Cardiac muscle cell (in vitro differentiated cells and primary cell): ENCODE measurements at places on chromosomes 6 and 20. TPM values are rescaled to one million over a fixed set of nuclear protein-coding genes. Genes with fewer than 3 reads are reported as not detected.

MROH8 gene
- 5.8 and 7.8 TPM in 2 replicates for total RNA-seq

SLA2 gene
- 0.11 and 0.21 TPM in 2 replicates for total RNA-seq

EDN1 gene
- 0.32 and 0.86 TPM in 2 replicates for total RNA-seq

SYCP2 gene
- 0.14 TPM in 1 of 2 replicates, not detected in the other for total RNA-seq

DNA sequence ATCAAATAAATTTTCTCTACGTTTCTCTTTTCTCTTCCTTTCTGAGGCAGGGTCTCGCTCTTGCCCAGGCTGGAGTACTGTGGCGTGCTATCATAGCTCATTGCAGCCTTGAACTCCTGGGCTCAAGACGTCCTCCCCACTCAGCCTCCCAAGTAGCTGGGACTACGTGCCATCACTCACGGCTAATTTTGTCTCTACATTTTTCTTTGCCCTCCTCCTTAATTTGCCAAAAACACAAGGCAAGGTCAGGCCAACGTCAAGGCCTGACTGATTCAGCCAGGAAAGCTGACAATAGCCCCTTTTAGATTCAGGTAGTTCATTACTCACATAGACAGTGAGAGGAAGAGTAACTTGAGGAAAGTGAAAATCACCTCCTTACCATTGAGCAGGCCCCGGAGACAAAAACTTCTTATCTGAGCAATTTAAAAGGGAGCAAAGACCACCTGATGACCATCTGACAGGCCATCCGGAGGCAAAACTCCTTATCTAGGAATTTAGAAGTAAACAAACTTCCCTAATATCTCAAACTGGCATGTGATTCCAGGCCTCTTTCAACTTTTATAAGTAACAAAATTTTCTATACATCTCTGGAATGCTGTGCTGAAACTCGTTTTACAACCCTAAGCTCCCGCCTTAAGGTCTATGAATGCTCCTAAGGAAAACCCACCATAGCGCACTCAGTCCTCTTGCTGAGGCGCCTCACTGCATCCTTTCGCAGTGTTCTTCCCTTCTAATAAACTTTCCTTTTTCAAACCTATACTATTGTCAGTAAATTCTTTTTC lies 42.1 kb upstream of the SRPK1 start:
- H3K27me3 ChIP-seq, result no peaks in the 10 kb centered on the region
- no peak overlapping the region for H3K4me3 ChIP-seq
- DNase-seq, result no peak
- H3K27ac ChIP-seq, result no peak overlapping the region
- no peaks in the 10 kb centered on the region for H3K36me3 ChIP-seq
- no peaks in the 10 kb centered on the region for H3K4me1 ChIP-seq

GRCh38 chr20:8946036-8946940 lies 122.6 kb upstream of the PLCB4 start:
- H3K27ac ChIP-seq, result peak overlapping the region; percentile 63
- no peak overlapping the region for H3K4me3 ChIP-seq
- H3K4me1 ChIP-seq, result peaks cover 25% of the 10 kb centered on the region
- DNase-seq, result no peak

- peak; percentile 72 for DNase-seq
- no peak overlapping the region for H3K27ac ChIP-seq
- no peak overlapping the region for H3K4me3 ChIP-seq
- peaks cover 35% of the 10 kb centered on the region for H3K27me3 ChIP-seq
Measured at GRCh38 chr6:11050731-11051130, 6.6 kb upstream of the ELOVL2 start.

- H3K27me3 ChIP-seq, result no peaks in the 10 kb centered on the region
- no peaks in the 10 kb centered on the region for H3K4me1 ChIP-seq
- no peak for DNase-seq
- H3K27ac ChIP-seq, result no peak overlapping the region
- H3K36me3 ChIP-seq, result no peaks in the 10 kb centered on the region
- no peak overlapping the region for H3K4me3 ChIP-seq
Measured at GRCh38 chr20:39631557-39631956, 669.4 kb downstream of the DHX35 start.

DNA sequence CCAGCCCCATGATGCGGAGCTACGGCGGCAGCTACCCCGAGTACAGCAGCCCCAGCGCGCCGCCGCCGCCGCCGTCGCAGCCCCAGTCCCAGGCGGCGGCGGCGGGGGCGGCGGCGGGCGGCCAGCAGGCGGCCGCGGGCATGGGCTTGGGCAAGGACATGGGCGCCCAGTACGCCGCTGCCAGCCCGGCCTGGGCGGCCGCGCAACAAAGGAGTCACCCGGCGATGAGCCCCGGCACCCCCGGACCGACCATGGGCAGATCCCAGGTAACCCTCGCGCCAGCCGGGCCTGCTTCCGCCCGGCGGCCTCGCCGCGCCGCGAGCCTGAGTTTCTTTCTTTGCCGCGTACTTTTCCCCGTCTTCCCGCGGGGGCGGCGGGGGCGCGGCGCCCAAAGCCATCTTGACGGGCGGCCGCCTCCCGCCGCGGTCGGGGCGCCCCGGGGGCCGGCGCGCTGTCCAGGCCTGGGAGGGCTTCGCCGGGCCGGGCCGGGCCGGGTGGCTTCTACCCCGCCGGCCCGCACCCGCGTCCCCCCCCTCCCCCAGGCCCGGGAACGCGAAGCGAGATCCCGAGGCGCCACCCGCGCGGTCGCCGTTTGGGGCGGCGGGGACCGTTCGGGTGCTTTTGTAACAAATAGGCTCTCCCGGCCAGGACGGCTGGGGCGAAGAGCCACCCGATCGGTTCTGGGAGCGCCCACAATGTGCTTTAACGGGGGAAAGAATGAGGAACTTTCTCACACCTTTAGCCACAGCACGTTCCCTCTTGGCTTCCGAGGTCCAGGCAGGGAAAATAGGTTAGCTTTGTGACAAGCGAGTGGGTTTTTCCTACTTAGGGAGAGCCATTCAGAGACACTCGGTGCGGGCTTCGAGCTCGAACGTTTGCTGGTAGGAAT lies 2.3 kb downstream of the ARID1B start:
- H3K27me3 ChIP-seq, result no peaks in the 10 kb centered on the region
- no peaks in the 10 kb centered on the region for H3K36me3 ChIP-seq
- no peak for DNase-seq
- peaks cover 46% of the 10 kb centered on the region for H3K4me1 ChIP-seq

GRCh38 chr6:51459958-51460357 lies 627.5 kb downstream of the PKHD1 start:
- H3K27me3 ChIP-seq, result no peaks in the 10 kb centered on the region

GRCh38 chr6:28340310-28341095 lies 4.6 kb upstream of the ZSCAN31 start:
- no peaks in the 10 kb centered on the region for H3K36me3 ChIP-seq
- H3K27me3 ChIP-seq, result peaks cover 3% of the 10 kb centered on the region
- H3K4me1 ChIP-seq, result peaks cover 5% of the 10 kb centered on the region
- no peak overlapping the region for H3K4me3 ChIP-seq
- H3K27ac ChIP-seq, result no peak overlapping the region

- no peaks in the 10 kb centered on the region for H3K36me3 ChIP-seq
- H3K27me3 ChIP-seq, result no peaks in the 10 kb centered on the region
- no peak for DNase-seq
Measured at GRCh38 chr20:50772420-50773185, 22.3 kb upstream of the BCAS4 start.

- no peak for DNase-seq
- H3K27me3 ChIP-seq, result no peaks in the 10 kb centered on the region
- peaks cover 39% of the 10 kb centered on the region for H3K36me3 ChIP-seq
- H3K4me1 ChIP-seq, result no peaks in the 10 kb centered on the region
- no peak overlapping the region for H3K4me3 ChIP-seq
- no peak overlapping the region for H3K27ac ChIP-seq
Measured at GRCh38 chr6:160039441-160039840, 70.6 kb downstream of the IGF2R start.

DNA sequence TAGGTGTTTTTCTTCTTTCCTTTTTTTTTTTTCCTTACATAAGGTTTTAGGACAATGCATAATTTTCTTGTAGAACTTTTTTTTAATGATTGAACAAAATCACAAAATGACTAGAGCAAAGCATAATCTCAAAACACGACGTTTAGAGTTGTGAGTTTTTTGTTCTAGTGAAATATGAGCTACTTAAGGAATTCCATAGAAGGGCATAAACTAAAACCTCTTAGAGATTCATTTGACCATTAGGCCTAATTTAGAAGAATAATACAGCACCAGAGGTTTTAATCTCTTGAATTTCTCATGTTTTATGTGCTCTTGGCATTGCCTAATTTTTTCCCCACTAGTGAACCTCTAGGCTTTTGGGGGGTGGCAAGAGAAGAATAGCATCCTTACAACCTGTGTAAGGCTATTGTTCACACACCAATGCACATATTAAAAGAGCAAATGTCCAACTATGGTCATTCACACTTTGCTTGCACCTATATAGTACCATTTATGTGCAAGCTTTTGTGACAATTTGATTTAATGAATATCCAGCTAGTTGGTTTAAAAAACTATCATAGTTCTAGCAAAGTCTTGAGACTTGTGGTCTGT lies 44.6 kb downstream of the HMGN3 start:
- no peak overlapping the region for H3K4me3 ChIP-seq
- no peaks in the 10 kb centered on the region for H3K36me3 ChIP-seq
- no peak for DNase-seq
- no peaks in the 10 kb centered on the region for H3K27me3 ChIP-seq
- no peak overlapping the region for H3K27ac ChIP-seq

GRCh38 chr6:24907919-24908649 lies 27.7 kb downstream of the RIPOR2 start:
- H3K36me3 ChIP-seq, result no peaks in the 10 kb centered on the region
- no peak overlapping the region for H3K4me3 ChIP-seq
- H3K4me1 ChIP-seq, result no peaks in the 10 kb centered on the region
- H3K27me3 ChIP-seq, result peaks cover 15% of the 10 kb centered on the region

GRCh38 chr6:46606338-46606737 lies 46.3 kb downstream of the CYP39A1 start:
- DNase-seq, result no peak
- no peaks in the 10 kb centered on the region for H3K27me3 ChIP-seq
- H3K4me3 ChIP-seq, result no peak overlapping the region
- H3K36me3 ChIP-seq, result no peaks in the 10 kb centered on the region
- H3K27ac ChIP-seq, result no peak overlapping the region
- peaks cover 22% of the 10 kb centered on the region for H3K4me1 ChIP-seq

GRCh38 chr6:43159599-43159998 lies 11.5 kb upstream of the SRF start:
- H3K4me3 ChIP-seq, result no peak overlapping the region
- no peak for DNase-seq
- H3K36me3 ChIP-seq, result no peaks in the 10 kb centered on the region
- no peaks in the 10 kb centered on the region for H3K27me3 ChIP-seq

DNA sequence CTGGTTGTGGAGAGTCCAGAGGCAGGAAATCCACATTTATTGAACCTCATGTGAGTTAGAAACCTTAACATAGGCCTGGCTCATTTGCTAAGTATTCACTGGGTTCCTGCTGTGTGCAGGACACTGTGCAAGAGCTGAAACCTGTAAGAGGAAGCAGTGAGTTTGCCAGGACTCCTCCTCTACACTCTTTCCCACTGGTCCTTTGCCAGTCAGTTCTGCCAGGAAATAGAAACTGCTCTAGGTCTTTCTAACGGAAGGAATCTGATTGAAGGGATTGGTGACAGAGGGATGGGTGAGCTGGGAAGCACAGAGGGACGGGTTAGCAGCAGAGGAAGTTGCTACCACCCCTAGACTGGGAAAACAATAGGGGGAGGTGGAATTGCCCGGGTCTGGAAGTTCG lies 234.2 kb upstream of the ECI2 start:
- H3K27me3 ChIP-seq, result no peaks in the 10 kb centered on the region
- H3K36me3 ChIP-seq, result no peaks in the 10 kb centered on the region
- peaks cover 31% of the 10 kb centered on the region for H3K4me1 ChIP-seq
- no peak overlapping the region for H3K4me3 ChIP-seq

DNA sequence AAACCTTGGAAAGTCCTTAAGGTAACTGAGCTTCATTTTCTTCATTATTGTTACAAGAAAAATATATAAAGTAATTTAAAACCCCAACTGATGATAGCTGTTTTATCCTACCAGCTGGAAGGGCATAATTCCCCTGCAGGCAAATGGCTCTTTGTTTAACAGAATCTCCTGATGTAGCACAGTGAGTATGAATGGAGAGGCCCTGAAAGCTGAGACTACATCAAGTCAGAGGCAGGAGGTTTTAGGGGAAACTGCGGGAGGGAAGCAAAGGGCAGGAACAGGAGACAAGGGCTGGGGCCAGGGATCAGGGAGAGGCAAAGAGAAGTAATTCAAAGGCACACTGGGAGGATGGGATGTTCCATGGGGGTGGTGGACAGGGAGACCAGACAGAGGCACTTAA lies 119.0 kb upstream of the LRFN2 start:
- H3K27ac ChIP-seq, result no peak overlapping the region
- H3K36me3 ChIP-seq, result no peaks in the 10 kb centered on the region
- H3K4me3 ChIP-seq, result no peak overlapping the region
- no peak for DNase-seq
- no peaks in the 10 kb centered on the region for H3K4me1 ChIP-seq
